ENCODE measurements at places on chromosomes 2 and 18.

GRCh38 chr18:23828426-23828825 lies 139.2 kb downstream of the LAMA3 start:
- DNase-seq, result peak; percentile 47

GRCh38 chr2:71602581-71602980 lies 149.2 kb downstream of the DYSF start:
- no peak for DNase-seq

DNA sequence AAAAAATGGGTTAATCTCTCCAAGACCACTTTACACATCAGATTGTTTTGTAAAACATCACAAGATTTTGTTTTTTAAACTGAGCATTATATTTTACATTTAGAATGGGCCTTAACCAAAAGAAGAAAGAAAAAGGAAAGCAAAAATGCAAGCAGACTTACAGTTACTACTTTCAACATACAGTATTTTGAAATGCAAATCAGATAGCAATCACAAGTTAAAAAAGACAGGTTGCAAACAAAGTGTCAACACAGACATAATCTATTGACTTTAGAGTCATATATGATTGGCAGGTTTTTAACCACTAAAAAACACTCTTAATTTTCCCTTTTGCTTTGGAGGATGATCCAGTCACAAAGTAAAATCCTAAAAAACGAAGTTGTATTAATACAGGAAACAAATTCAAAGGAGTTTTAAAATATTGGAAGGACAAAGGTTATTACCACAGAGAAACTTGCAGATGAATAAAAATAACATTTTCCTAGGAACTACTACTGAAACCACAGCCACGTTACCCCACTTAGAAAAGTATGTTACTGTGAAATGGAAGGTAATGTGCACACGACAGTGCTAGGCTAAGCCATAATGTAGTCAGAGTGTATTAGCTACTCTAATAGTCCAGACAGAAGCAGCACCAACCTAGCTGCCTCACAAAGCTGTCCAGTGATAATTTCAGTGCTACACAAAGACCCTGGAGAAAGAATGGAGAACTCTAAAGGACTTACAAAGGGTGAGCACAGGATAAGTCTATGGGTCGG lies 22.9 kb downstream of the DARS1 start:
- no peak for DNase-seq

GRCh38 chr18:47800756-47801155 lies 129.7 kb downstream of the SMAD2 start:
- DNase-seq, result no peak

- DNase-seq, result no peak
Observed at GRCh38 chr18:54873884-54874255, 45.6 kb downstream of the RAB27B start.

- no peak for DNase-seq
Observed at GRCh38 chr2:148719941-148720436, 75.4 kb downstream of the EPC2 start.

DNA sequence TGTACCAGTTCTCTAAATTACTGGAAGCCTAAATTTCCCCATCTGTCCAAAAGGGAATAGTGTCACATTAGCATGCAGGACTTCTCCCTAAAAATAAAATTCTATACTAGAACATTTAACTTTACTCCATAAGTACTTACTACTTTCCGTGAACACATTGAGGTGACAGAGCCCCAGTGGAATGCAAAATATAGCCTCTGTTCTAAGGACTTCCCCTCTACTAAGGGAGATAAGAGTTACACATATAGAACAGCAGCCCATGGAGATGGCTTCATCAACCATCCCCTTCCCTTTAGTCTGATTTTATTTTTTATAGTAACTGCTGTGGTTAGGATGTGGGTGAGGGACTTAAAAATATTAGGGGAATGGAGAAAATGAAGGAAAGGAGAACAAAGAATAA lies 68.9 kb upstream of the STPG4 start:
- no peak for DNase-seq

GRCh38 chr2:137250401-137250800 lies 485.1 kb downstream of the THSD7B start:
- DNase-seq, result no peak

DNA sequence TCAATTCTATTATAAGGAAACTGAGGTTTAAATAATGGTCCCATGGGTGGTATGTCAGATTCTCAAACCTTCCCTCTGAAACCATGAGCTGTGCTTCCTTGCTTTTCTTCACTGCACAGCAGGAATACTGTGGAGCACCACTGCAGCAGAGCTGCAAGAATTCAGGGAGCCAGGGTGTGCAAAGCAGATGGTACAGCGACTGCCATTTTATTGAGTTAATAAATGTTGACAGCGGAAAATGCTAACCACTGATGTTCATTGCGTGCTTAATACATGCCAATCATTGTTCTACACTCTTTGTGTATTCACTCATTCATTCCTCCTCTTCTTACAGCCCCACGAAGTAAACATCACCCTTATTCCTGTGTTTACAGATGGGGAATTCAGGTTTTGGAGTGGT lies 152.2 kb upstream of the THSD7B start:
- no peak for DNase-seq

GRCh38 chr2:181446985-181447384 lies 10.2 kb upstream of the ITGA4 start:
- DNase-seq, result peak; percentile 43

DNA sequence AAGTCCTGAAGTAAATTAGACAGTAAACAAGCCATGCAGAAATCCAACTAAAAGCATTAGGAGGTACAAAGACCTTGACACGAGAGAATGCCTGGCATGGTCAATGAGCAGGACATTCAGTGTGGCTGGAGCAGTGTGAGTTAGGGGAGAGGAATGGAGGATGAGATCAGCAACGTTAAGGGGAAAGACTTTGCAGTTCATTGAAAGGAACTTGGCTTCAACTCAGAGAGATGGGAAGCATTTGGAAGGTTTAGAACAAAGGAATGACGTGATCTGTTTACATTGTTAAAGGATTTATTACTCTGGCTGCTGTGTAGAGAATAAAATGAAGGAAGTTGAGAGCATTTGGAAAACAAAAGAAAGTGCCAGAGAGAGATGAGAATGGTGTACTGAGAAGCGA lies 621.3 kb downstream of the XIRP2 start:
- no peak for DNase-seq

DNA sequence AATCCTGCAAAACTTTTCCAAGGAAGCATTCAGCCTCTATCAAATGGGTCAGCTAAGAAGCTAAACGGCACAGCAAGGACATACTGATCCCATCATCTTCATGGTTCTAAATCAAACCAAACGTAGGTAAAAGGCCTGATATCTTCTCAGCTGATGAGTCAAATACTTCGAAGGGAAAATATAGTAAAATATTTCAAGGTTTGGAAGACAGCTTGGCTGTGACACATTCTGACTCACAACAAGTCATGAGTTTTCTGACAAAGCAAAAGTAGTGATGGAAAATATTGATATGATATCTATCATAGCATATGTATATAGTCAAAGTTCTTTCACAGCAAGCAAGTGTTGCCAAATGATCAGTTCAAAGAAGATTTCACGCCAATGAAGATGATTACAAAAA lies 31.5 kb downstream of the DOCK10 start:
- DNase-seq, result no peak

- peak; percentile 8 for DNase-seq
Observed at GRCh38 chr2:203871371-203871983, 3.9 kb downstream of the CTLA4 start.
